Activated CD4-positive, alpha-beta T cell treated with anti-CD3 and anti-CD28 coated beads, Interleukin-2, amount 50 U/mL, for 4 hours (primary cell): ENCODE measurements at places on chromosomes 11 and 22.

- DNase-seq, result no peak
These were observed 53.0 kb downstream of the CWC15 start for GRCh38 chr11:94920311-94920710.

GRCh38 chr22:31085493-31085824, 4.3 kb downstream of the SMTN start:
- DNase-seq, result no peak

DNA sequence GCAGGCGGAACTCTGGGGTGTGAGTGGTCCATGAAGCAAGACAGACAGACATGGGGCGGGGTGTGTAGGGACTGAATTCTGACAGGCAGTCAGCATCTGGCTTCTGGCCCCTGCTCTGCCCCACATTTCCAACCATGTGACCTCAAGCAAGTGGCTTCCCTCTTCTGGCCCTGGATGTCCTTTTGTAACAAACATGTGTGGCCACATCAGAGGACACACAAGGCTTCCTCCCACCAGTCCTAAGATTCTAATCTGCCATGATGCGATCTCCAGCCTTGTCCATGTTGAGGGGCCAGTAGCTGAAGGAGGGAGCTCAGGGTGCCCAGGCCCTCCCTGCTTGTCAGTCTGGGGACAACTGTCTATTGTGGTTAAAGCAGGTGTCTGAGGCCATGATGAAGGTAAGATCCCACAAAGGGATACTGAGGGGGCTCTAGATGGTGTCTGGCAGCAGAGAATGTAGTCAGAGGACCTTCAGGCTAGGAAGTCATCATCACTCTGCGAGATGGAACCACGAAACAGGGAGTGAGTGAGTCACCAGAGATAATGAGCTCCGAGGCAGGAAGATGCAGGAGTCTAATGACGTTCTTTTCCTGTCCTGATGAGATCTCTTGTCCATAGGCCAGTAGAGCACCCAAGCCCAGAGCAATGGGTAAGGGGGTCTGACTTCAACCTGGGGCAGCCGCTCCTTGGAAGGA, 27.4 kb downstream of the DRD2 start:
- no peak for DNase-seq

GRCh38 chr11:46541593-46542371, 52.0 kb downstream of the AMBRA1 start:
- no peak for DNase-seq

GRCh38 chr11:30481330-30481729, 104.8 kb downstream of the MPPED2 start:
- DNase-seq, result no peak

- DNase-seq, result no peak
These were observed 8.8 kb downstream of the RIN1 start for GRCh38 chr11:66327171-66328030.
